Cerebellar nuclear complex (tissue), 1 donor: ENCODE measurements at places on chromosomes 4 and X.

DNA sequence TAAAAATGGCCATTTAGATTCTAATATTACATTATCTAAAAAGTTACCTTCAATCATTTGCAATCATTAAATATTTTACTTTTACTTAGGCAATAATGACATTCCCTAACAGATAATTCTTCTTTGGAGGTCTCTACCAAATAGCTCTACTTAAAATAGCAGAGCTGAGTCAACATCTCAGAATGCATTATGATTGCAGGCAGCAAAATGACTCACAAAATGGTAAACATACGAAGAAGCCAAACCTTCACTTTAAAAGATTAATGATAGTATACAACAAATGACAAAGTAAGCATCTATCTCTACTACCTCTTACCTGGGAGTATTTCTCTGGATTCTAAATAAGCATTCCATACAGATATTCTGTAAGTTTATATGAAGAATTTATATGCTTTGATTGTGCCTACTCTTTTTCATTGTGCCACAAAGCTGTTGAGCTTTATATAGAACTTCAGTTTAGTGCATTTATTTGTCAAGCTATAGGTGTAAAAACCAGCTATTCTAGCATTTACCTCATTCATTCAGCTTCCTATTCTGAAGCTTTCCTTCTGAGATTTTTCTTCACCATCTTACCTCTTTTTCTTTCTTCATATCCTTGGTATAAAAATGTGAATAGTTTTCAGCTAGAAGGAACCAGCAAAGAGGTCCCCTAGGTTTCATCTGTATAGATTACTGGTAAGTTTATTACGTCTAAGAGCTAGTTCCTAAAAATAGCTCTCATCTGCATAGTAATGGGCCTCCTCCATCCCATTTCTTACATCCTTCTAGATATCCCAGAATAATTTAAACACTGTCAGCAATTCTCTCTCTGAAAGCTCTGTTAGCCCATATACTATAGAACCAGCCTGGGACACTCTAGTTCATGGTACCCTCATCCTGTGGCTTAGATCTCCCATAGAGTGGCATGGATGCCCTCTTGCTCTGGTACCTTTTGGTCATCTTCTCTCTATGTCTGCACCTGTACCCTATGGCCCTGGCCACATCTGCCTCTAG, 17.2 kb upstream of the SPCS3 start:
- DNase-seq, result no peak

- DNase-seq, result no peak
These were observed 81.8 kb downstream of the ASB9 start for GRCh38 chrX:15188039-15188438.

DNA sequence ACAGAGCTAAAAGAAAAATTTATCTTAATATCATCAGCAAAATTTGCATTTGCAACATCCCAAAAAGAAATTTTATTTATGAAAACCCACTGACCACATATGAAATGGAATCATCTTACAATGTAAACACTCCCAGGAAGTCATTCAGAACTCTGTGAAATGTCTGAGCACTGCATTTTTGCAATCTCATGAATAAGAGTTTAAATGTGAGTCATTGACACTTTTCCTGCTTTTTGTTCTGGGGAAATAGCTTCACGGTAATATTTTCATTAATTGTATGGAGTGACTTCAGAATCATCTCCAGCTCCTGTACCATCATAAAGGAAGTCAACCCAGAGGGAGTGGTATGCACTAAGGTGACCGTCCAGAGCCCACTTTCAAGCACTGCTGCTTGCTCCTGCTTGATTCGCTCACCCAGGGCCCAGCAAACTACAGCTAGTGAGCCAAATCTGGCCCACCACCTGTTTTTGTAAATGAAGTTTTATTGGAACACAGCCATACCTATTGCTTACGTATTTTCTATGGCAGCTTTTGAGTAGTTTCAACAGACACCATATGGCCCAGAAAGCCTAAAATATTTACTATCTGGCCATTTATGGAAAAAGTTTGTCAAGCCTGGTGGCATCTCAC, 17.2 kb downstream of the EDNRA start:
- DNase-seq, result no peak

DNA sequence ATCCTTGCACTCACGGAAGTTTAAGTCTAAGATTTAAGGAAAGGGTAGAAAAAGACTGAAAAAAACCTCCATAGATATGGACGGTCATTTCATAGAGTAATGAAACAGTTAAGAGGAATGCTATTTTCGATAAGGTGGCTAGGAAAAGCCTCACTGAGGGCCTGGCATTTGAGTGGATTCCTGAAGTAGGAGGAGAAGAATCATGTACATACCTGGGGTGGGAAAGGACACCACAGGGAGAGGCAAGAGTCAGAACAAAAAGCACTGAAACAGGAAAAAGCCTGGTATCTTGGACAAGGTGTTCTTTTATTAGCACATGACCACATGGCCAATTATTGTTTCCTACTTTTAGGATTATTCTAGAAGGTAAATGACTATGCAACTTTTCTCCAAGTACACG, 547.2 kb upstream of the DIPK2B start:
- DNase-seq, result no peak

- DNase-seq, result no peak
These were observed 42.3 kb downstream of the ATRX start for GRCh38 chrX:77743720-77744119.

DNA sequence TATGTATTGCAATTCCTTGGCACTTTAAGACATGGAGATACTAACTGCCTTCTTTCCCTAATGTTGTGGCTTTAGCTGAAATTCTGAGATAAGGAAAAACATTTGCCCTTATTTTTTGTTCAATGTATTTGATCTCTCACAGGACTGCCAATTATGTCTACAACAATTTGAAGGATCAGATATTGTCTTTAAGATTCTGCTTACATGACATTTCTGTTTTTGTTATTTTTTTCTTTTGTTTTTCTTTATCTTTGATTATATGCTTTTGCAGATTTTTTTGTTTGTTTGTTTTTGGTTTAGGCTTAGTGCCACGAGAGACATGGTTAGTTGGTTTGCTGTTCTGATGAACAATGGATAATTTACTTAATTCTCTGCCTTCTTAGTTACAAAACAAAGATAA, 303.3 kb downstream of the TECRL start:
- no peak for DNase-seq

GRCh38 chrX:41382714-41383645, 49.0 kb downstream of the DDX3X start:
- DNase-seq, result no peak

- DNase-seq, result no peak
These were observed 93.9 kb upstream of the JADE1 start for GRCh38 chr4:128715616-128716015.

DNA sequence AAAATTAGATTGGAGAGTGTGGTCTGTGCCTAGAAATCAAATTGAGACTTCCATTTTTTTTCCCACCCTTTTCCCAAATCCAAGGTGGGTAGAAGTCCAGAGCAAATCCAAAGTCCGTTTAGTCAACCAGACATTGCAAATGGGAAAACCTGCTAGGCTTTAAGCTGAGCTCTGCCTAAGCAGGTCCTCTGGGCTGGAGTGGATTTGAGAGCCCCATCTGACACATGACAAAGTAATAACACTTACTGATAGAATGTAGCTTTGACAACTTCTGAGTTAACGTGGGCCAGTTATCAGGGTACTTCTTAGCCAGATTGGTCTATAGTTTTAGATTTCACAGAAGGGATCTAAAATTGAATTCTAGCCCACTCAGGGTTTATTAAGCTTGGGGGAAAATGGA, 242.3 kb downstream of the GALNTL6 start:
- no peak for DNase-seq

GRCh38 chr4:189941005-189941450, 356 bp downstream of the FRG1 start:
- no peak for DNase-seq

DNA sequence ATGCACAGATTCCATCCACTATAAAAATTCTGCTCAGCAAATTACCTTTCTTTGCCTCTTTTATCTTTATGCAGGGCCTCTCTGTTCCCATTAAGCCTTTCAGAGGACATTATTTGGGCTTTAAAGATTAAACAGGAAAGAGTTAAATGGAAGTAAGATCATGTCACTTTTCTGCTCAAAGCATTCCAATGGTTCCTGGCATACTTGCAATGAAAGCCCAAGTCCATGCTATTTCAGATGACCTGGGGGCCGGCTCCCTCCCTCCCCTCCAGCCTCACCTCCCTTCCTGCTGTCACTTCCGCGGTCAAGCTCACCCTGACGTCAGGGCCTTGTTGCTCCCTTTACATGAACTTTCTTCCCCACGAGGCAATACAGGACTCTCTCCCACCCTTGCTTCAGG, 125.5 kb downstream of the C4orf51 start:
- no peak for DNase-seq

DNA sequence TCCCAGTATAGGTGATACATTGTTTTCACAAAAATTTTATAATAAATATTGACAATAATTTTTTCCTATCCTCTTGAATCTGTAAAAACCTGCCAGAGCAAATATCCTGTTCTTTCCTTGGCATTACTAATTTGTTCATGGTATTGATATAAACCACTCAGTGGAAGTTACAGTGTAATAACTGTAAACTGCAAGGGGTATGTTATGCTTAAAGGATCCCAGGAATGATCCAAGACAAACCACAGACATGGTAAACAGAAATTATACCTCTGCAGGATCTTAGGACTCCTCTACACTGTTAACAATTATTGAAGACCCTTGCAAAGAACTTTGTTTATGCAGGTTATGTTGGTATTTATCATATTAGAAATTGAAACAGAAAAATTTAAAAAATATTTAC, 17.7 kb upstream of the MAD2L1 start:
- DNase-seq, result no peak

DNA sequence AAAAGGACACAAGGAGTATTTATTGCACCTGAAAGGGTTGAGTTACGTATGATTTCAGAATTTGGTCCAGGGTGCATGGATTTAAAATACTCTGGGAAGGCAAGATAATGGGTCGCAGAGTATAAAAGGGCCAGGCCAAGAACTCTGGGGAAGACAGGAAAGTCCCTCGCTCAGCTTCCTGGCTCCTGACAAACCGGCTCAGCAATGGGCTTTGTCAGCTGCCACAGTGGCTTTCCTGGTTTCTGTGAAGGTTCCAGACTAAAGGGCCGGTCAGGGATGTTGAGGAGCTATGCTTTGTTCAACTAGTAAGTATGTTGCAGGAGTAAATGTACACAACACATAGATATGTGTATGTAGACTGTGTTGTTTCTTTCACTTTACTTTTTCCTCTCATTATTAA, 154.4 kb upstream of the ETNPPL start:
- no peak for DNase-seq

DNA sequence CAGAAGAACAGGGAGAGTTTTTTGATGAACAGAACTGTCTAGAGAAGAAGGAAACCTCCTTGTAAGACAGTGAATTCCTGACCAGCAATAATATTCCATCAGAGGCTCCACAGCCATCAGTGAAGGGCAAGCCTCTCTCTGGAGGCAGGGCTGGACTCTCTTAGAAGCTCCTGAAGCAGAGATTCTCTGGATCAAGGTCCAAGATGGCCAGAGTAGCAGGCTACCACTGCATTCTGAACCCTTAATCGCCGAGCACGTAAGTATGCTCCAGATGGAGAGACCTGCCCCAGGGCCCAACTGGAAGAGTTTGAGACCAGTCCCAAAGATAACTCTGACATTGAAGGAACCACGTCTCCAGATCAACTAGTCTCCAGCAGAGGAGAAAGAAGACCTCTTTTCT, 16.4 kb downstream of the GABRE start:
- DNase-seq, result no peak

DNA sequence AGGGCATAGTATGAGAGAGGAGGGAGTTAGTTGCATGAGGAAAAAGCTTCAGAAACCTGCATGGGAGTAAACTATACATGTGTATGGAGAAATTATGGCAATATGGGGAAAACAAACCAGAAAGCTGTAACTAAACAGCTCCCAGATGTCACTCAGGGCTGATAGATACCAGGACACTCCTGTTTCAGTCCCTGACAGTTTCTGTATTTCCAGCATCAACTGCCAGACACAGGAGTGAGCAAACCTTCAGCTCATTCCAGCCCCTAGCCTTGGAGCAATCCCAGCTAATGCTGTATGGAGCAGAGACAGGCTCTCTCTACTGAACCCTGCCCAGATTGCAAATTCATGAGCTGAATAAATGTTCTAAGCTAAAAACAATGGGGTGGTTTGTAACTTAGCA, 382.9 kb upstream of the MAGEB18 start:
- no peak for DNase-seq

- DNase-seq, result peak; percentile 2
These were observed 38.9 kb downstream of the SMC1A start for GRCh38 chrX:53383376-53384076.

- DNase-seq, result no peak
These were observed 135.5 kb downstream of the PJA1 start for GRCh38 chrX:69029771-69030170.

DNA sequence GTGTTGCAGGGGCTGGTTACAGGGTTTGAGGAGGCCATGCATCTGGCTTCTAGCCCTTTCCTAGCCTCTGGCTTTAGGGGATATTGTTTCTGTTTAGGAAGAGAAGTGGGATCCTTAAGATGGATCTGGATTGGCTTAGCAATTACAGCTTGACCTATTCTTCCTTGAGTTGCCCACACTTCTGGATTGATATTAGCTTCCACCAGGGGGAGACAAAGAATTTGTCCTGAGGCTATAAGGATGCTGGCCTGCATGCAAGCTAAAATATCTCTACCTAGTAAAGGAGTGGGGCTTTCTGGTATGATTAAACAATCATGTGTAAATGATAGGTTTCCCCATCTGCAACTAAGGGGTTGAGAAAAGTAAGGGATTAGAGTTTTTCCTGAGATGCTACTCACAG, 117.2 kb downstream of the TEX13C start:
- DNase-seq, result no peak

DNA sequence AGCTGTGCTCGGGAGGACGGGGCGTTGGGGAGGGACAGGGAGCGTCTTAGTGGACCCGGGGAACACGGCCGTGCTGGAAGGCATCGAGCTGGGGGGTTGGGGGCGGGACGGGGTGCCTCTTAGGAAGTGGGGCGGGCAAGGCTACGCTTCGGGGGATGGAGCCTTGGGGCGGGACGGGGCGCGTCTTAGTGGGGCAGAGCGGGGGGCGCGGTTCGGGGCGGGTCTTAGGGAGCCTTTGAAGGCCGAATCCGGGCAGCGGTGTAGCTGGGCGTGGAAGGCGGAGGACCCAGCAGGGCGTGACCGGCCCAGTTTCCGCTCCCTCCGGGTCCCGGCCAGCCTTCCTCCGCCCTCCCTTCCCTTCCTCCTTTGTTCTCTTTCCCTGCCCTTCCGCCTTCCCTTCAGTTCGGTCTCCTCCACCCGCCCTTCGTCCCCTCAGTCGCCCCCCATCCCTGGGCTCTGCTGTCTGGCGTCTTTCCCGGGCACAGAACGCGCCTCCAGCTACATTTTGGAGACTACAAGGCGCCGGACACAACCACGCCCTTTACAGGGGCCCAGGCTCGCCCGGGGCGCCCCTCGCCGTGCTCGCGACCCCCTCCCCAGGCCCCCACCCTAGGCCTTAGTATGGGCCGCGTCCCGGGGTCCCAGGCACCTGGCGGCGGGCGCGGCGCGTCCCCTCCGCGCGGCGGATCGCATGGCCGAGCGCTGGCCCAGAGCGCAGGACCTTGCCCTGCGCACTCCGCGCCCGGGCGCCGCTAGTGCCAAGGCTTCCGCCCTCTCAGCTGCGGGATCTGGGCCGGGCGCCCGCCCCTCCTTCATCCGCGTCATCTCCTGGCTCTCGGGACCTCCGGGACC, at the start of gene ARSD:
Gene ARSD (minus strand): TSS at position 757 of the 852 bp plus-strand sequence. CDS start 64 bp downstream, at position 693.
- DNase-seq, result no peak
